ENCODE measurements at places on chromosomes 11 and 22. TPM values are rescaled to one million over a fixed set of nuclear protein-coding genes. Genes with fewer than 3 reads are reported as not detected.

Gene SLC7A4
- polyA plus RNA-seq = 0.34 TPM

Gene PRR5L
- 0.75 TPM for polyA plus RNA-seq

Gene ZNF214
- 0.94 TPM for polyA plus RNA-seq

Gene BRMS1
- 33.5 TPM for polyA plus RNA-seq

Gene OR51B2
- not detected for polyA plus RNA-seq

Gene TYR
- polyA plus RNA-seq = not detected

Gene GNG3
- 0.09 TPM for polyA plus RNA-seq

Gene KDM4E
- polyA plus RNA-seq = not detected

Gene EIF4ENIF1
- 8.3 TPM for polyA plus RNA-seq

Gene CARD10
- polyA plus RNA-seq = 8.8 TPM

Gene SOX6
- polyA plus RNA-seq = 1.3 TPM

Gene TNNT3
- polyA plus RNA-seq = 12.7 TPM

Gene OR52E4
- polyA plus RNA-seq = not detected

Gene OR52E8
- not detected for polyA plus RNA-seq

Gene NRGN
- 17.0 TPM for polyA plus RNA-seq

Gene TMEM151A
- 1.3 TPM for polyA plus RNA-seq

Gene HEPN1
- polyA plus RNA-seq = 2.3 TPM

Gene IL17REL
- polyA plus RNA-seq = 0.03 TPM

Gene SCN4B
- polyA plus RNA-seq = 3.5 TPM

Gene KDM4D
- polyA plus RNA-seq = 0.34 TPM

Gene SLC1A2
- 0.22 TPM for polyA plus RNA-seq

Gene WBP2NL
- 0.18 TPM for polyA plus RNA-seq

Gene OR8D4
- polyA plus RNA-seq = not detected

Gene OR56A1
- not detected for polyA plus RNA-seq

Gene CHRM1
- 0.10 TPM for polyA plus RNA-seq

Gene SUSD2
- 9.3 TPM for polyA plus RNA-seq

Gene PHLDB1
- 339 TPM for polyA plus RNA-seq

Gene OR4D5
- polyA plus RNA-seq = not detected

Gene APOL4
- polyA plus RNA-seq = 38.9 TPM

Gene GP1BB
- polyA plus RNA-seq = 1.7 TPM

Gene PGR
- polyA plus RNA-seq = 0.22 TPM

Gene IGSF22
- 0.30 TPM for polyA plus RNA-seq

Gene AMPD3
- 3.0 TPM for polyA plus RNA-seq

Gene RAB38
- polyA plus RNA-seq = not detected

Gene SMIM35
- polyA plus RNA-seq = not detected

Gene MRGPRX3
- not detected for polyA plus RNA-seq

Gene GATD1
- polyA plus RNA-seq = 15.4 TPM

Gene ARHGAP8
- 1.1 TPM for polyA plus RNA-seq

All from adipose tissue (tissue), 3 donors.